Activated CD8-positive, alpha-beta memory T cell treated with anti-CD3 and anti-CD28 coated beads for 24 hours (primary cell): ENCODE measurements at places on chromosomes 1 and 21.

GRCh38 chr1:89692601-89693521, 59.9 kb downstream of the LRRC8C start:
- no peak for DNase-seq

DNA sequence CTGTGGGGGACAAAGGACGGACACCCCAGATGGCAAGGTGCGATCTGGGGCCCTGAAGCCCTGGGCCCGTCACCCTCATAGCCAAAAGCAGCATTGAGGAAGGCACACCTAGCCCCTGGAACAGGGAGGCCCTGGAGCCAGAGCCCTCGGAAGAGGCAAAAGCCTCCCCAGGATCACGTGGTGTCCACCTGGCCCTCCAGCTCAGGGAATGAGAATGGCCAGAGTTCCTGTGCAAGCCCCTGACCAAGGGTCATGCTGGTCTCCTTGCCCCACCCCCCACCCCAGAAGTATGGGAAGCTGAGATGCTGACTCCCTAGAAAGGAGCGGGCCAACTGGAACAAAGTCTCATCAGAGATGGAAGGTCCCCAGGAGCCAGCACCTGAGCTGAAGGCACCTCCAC, 1.0 kb upstream of the PDZK1IP1 start:
- no peak for DNase-seq

DNA sequence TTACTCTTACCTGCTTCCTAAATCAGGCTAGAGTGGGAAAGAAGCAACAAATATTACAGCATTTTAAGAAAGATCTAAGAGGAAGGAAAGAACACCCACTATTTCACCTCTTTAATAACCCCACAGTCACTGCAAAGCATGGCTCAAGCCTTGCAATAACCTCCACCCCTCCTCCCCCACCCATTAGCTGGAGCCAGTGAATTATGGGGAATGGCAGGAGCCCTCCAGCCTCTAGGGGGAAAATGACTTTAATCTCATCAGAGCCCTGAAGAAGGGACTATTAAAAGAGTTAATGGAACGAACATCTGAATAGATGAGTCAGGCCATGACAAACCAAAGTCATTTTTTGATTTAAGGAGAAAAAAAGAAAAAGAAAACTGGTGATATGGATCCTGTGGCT, 630.7 kb upstream of the PLXNA2 start:
- DNase-seq: no peak

DNA sequence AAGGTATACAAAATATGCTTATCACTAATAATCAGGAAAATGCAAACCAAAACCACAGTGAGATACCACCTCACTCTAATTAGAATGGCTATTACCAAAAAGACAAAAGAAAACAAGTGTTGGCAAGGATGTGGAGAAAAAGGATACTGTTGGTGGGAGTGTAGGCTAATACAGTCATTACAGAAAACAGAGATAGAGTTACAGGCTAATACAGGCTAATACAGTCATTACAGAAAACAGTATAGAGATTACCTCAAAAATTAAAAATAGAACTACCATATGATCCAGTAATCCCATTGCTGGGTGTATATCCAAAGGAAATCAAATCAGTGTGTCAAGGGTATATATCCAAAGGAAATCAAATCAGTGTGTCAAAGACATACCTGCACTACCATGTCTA, 238.4 kb downstream of the PLPP3 start:
- no peak for DNase-seq

GRCh38 chr1:219580009-219580676, 32.8 kb downstream of the ZC3H11B start:
- no peak for DNase-seq
